ENCODE measurements at places on chromosomes 3 and 15. TPM values are rescaled to one million over a fixed set of nuclear protein-coding genes. Genes with fewer than 3 reads are reported as not detected.

The DCBLD2 gene
- 29.6 TPM for total RNA-seq

- no peak for DNase-seq
Observed at GRCh38 chr3:184610245-184610871, 48.8 kb downstream of the EPHB3 start.

DNA sequence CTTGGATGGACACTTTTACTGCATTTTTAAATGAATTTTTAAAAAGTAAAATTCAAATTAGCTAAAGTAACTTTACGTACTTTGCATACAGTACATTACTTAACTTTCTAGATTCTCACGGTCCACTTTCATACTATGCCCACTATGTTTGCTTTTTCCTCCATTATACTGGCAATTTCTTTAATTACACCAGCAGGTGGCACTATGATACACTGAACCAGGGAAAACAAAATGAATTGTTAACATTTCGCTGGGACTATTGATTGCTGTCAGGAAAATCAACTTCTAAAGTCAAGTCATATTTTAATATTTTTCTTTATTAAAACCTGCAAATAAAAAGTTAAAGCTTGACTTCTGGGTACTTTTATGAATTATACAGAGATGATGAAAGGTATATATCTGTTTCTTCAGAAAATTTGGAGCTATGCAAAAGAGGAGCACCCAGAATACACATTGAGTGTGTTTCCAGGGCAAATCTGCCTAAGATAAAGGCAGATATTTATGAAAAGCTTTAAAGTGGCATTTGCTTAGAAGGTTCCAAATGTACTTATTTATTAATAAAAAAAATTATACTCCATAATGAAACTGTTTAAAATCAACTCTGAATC, 21.8 kb upstream of the POU1F1 start:
- DNase-seq = no peak

The EXD1 gene
- total RNA-seq = not detected

The NPAP1 gene
- not detected for total RNA-seq

- no peak for DNase-seq
Observed at GRCh38 chr15:30877070-30877469, 26.6 kb upstream of the FAN1 start.
